ENCODE measurements at places on chromosomes 3 and 15.

GRCh38 chr3:129358177-129358771 lies 70.2 kb downstream of the EFCAB12 start:
- no peak for DNase-seq

GRCh38 chr15:52103217-52104207 lies 9.1 kb downstream of the BCL2L10 start:
- no peak for DNase-seq

DNA sequence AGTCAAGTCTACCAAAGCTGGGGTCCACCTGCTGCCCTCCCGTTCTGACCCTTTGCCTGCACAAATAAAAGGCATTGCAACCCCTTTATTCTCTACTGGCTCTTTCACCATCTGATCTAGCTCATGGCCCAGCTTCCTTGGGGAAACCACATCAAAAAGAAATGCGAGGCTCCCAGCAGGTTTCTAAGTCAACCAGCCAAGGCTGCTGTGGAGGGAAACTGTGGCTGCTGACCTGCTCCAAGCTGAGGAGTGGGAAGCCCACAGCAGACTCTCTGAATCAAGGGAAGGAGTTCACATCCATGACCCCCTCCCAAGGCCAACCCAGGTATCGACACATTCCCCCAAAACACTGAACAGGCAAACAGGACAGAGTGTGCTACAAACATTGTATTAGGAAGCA lies 25.2 kb upstream of the SLCO2A1 start:
- no peak for DNase-seq

- DNase-seq, result no peak
Observed at GRCh38 chr3:82132210-82133069, 371.0 kb upstream of the GBE1 start.

- DNase-seq, result no peak
Observed at GRCh38 chr3:130971208-130971607, 55.4 kb downstream of the ASTE1 start.

- DNase-seq, result no peak
Observed at GRCh38 chr3:183532620-183533411, 22.7 kb downstream of the KLHL6 start.

GRCh38 chr3:58998476-58999117 lies 51.2 kb downstream of the CFAP20DC start:
- DNase-seq, result no peak

GRCh38 chr3:194350726-194351071 lies 429 bp downstream of the CPN2 start:
- no peak for DNase-seq

DNA sequence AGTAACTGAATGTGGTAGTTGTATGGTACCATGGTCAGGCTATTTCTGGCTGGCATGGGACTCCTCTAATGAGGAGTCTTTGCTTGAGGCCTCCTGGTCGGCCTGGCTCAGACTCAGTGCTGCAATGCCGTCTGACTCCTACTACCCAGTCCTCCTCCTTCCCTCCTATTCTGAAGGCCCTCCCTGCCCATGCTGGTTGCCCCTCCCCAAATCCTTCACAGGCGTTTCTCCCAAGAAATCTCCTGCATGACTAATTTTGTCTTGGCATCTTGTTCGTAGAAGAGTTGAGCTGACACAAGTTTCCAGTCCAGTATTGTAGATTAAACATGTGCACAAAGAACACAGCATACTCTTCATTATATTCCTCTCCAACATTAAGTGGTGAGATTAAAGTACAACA lies 115.5 kb downstream of the NFKBIZ start:
- no peak for DNase-seq

GRCh38 chr3:8980756-8981257 lies 17.5 kb upstream of the RAD18 start:
- DNase-seq, result no peak

- no peak for DNase-seq
Observed at GRCh38 chr15:50075319-50075718, 43.7 kb downstream of the ATP8B4 start.

DNA sequence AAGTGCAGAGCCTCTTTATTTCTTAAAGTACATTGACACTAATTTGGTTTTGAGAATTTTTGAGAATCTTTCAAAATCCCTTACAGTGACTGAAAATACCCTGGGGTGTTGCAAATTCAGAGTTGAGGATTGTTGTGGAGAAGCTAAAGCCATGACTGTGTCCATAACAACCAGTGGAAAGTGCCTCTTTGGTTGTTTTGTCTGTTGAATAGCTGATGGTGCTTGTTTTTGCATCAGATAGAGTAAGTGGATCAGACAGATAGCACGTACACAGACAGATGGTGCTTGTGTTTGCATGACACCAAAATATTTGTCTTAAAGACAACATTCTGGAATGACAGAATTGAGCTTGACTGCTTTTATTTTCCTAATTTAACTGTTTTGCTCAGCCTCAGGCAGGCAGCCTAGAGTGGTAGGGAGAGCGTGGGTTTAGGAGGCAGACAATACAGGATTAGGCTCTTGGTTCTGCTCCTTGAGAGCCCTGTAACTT lies 265.0 kb downstream of the IL20RB start:
- no peak for DNase-seq

GRCh38 chr3:70028361-70028760 lies 28.8 kb downstream of the SAMMSON start:
- DNase-seq, result no peak

- no peak for DNase-seq
Observed at GRCh38 chr3:144200004-144200403, 228.4 kb downstream of the DIPK2A start.

DNA sequence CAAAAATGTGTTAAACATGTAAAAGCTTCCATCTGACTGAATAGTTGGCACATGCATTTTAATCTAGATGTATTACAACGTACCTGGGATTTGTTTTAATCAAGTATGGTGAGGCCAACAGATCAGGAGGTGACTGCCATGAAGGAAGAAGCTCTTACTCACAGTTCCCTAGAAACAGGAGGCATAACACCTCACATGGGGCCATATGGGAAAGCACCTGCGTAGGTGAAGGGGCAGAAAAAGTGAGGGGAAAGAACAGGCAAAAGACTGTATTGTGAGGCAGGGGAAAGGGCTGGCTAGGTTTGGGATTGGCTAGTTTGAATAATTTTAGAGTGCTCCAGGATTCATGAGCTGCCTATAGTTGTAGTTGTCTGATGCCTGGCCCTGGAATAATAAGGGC lies 9.6 kb downstream of the SQOR start:
- DNase-seq, result no peak

DNA sequence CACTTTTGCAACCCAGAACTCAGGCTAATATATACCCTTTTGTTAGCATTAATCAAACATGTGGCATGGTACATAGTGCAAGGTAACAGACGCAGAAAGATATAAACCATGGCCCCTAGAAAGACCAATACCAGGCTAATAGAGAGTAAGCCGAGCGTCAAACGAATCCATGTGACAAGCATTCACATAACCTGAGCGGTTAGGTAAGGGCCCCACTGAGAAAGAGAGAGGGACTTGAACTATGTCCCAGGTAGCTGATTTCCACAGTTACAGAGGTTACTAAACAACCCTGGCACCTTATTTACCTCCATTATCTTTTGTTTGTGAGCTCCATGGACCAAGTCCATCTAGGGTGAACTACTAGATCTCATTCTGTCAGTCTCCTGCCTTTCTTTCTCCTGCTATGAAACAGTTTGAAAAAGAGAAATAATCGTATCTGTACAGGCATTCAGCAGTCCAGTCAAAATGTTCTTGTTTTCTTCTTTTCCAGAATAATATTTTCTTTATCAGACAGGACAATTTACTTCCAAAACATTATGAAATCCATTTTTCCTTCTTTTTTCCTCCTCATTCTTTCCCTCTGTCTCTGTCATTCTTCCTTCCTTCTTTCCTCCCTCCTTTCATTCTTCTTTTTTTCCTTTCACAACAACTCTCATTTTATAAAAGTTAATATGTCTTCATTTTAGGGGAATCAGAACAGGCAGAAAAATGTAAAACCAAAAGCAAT lies 30.5 kb upstream of the TNFSF10 start:
- no peak for DNase-seq

DNA sequence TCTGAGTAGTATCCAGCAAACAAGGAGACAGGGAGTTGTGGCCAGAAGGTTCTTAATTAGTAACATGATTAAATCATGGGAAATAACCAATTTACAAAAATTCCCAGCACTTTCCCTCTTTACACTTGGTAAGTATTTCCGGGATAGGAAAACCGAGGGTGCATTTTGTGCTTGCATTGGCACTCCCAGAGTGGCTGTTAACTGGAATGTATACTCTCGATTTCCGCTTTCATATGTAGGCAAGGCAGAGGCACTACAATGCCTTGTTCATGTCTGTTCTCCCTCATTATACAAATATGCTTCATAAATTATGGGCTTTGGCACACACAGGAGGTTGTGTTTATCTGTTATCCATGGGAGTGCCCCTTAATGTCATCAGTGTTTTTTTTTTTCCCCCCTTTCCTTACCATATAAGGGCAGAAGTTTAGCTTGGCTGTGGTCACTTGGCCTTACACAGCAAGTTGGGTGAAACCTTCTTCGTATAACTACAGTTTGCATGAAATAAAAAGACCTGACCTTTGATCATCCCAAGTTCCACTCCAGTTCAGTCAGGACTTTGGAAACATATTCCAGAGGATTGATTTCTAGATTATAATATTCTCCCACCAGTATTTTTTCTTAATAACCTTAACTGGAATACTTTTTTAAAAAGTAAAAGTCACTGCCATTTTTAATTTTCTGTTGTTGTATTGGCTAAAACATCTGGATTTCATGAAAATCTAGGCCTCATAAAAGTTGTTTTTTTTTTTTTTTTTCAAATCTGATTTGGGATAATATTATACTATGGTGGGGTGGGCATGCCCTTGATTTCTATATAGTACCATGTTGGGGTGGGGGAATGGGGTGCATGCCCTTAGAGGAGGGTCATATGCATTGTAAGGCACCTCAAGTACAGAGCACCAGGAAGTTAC lies 8.9 kb downstream of the TPM1 start:
- no peak for DNase-seq

DNA sequence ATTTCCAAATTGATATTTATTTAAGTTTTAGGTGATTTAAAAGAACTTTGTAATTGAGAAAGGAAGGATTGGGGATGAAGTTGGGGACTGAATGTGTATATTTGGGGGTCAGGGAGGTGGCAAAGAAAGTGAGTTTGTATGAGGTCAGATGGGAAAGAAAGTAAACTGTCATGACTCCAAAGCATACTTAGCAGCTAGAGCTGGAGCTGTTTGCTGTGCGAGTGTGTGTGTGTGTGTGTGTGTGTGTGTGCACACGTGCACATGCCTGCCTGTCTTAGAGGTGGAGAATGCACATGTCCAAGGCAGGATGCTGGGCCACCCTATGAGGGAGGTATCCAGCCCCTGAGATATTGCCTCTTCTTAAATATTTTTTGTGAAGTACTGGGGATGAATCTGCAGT lies 21.0 kb downstream of the BOC start:
- no peak for DNase-seq

GRCh38 chr3:129822679-129823078 lies 70.8 kb downstream of the TMCC1 start:
- DNase-seq, result no peak

- DNase-seq, result no peak
Observed at GRCh38 chr3:23574822-23575315, 230.9 kb upstream of the UBE2E1 start.

- no peak for DNase-seq
Observed at GRCh38 chr15:89533861-89534544, 37.6 kb upstream of the RHCG start.

Data from CD4-positive, alpha-beta T cell treated with Interleukin-12 subunit alpha and Interleukin-12 subunit beta, for 1 hour (primary cell).